ENCODE measurements at places on chromosomes 6 and 20.

GRCh38 chr6:154605178-154605881, 94.8 kb upstream of the CNKSR3 start:
- no peak for DNase-seq

DNA sequence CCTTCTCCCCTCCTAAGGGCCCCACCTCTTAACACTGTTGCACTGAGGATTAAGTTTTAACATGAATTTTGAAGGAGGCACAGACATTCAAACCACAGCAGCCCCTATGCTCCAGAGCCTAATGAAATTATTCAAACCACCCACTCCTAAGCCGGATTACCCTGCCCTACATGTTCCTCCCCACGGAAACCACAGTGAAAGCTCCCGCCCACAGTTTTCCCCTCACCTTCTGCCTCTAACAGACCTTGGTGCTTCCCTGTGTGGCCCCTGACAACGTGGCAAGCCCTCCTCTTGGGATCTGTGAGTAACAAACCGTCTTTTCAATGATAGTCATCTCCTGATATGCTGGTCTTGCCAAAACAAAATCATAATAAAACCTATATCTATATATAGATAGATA, 74.8 kb downstream of the RIN2 start:
- DNase-seq = no peak

- no peak for DNase-seq
These were observed 1.1 kb downstream of the MMP9 start for GRCh38 chr20:46009816-46010215.

DNA sequence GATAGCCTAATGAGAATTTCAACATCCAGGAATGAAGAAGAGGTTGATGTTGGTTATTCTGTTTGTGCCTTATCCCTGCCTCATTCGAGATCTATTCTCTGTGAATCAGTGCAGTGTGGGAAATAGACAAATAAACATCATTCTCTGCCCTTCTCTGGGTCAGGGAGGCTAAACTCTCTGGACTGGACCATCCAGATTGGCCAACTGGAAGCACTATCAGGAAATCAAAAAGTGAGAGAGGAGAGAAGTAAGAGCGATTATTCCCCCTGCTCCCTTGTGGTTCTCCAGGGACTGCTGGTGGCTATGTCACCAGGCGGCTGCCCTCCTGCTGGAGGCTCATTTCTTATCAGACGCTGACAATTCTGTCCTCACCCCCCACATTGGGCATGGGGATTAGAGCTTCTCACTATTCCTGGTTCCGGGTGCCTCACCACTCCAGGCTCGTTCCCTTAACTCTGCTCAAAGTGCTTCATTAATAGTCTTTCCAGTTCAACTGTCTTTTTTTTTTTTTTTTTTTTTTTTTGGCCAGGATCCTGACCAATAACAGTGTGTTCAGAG, 201.7 kb upstream of the RREB1 start:
- DNase-seq = no peak

DNA sequence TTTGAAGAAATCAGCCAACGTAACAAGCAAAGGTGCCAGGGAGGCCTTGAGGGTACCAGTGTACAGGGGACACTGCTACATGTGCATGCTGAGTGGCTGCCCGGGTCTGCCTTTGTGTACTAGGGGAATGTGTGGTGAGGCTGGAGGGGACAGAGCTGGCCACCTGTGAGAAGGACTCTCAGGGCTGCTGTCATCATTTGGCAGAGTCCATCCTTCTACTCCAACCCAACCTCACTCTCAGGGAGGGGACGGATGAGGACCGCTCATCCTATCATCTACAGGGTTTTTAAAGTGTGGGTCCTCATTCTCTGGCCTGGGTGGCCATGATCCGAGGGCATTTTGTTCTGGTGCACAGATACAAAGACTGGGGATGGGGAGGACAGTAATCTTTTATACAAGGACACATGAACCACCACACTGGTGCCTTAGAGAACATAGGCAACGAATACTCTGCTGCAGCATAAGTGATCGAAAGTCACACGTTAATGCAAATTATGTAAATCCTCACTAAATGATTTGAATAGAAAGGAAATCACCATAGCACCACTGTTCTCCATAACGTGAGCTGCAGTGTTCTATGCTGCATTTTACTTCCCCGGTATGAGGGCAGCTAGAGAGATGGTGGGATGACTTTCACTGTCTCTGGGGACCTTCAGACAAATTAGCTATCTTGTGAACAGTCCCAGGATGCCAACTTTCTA, 181.4 kb downstream of the GMPR start:
- no peak for DNase-seq

- no peak for DNase-seq
These were observed 42.0 kb downstream of the SPDEF start for GRCh38 chr6:34514112-34514511.

Data from activated CD8-positive, alpha-beta memory T cell treated with anti-CD3 and anti-CD28 coated beads for 1 hour (primary cell).